ENCODE measurements at places on chromosomes 5 and 9. TPM values are rescaled to one million over a fixed set of nuclear protein-coding genes. Genes with fewer than 3 reads are reported as not detected.

The RLN2 gene
- not detected for total RNA-seq

The AIF1L gene
- 0.45 TPM for total RNA-seq

The CD14 gene
- total RNA-seq: 0.36 TPM

The IRX2 gene
- 0.90 TPM for total RNA-seq

The ANKRD34B gene
- total RNA-seq: not detected

DNA sequence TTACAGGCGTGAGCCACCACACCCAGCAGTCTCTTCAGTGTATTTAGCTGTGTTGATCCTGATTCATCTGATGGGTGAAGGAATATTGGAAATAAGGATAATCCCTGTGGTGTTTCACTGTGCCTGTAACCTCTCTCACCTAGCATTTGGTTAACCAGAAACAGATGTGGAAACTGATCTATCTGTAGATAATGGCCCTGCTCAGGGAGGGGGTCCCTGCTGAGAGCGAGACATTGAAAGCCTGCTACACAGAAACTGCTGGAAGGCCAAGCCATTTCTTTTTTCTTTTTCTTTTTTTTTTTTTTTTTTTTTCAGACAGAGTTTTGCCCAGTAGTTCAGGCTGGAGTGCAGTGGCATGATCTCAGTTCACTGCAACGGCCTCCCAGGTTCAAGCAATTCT is 28.4 kb downstream of the QRFP start:
- no peak for DNase-seq

GRCh38 chr9:21579247-21579671 is 97.1 kb upstream of the IFNE start:
- DNase-seq: peak; percentile 52

DNA sequence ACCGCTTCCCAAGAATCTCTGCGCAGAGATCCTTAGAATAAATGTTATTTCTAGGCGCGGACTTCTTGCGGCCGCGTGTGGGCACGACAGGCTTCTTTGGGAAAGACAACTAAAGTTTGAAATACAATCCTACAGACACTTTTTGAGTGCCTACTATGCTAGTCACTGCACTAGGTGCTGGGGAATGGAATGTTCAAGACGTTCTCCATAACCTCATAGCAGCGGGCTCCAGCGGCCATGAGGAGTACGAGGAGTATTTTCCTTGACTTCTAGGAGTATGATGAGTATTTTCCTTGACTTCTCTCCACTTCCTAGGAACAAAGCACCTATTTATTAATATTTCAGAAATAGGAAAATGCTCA is 636 bp upstream of the PWWP2A start:
- DNase-seq: no peak

DNA sequence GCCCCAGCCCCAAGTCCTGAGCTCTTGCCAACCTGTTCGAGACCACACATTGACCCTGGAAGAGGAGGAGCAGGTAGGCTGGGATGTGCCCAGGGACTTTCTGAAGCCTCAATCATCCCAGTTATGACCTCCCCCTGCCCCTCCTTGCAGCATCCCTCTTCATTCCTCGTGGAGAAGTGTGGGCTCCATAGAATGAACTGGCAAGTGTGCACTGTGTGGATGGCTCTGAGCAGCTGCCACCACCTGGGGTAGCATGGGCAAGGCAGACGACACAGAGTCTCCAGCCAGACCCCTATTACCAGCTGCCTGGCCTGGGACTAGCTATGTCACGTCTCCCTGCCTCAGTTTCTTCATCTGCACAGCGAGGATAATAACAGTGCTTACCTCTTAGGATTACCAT is 33.5 kb downstream of the GADD45G start:
- no peak for DNase-seq

DNA sequence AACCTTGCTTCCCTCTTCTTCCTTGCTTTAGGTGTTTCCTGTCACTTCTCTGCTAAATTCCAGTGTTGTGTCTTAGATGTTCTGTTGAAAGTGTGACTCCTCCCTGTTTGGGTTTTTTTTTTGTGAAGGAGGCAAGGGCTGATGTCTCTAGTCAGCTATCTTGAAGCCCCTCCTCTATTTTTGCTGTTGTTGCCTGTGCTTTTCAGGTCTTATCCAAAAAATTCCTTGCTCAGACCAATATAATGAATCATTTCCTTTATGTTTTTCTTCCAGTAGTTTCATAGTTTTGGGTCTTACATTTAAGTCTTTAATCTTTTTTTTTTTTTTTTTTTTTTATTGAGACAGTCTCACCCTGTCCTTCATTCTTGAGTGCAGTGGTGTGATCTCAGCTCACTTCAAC is 22.3 kb downstream of the RIC1 start:
- peak; percentile 37 for DNase-seq

- DNase-seq: no peak
Observed at GRCh38 chr5:113601423-113601822, 87.9 kb downstream of the YTHDC2 start.

DNA sequence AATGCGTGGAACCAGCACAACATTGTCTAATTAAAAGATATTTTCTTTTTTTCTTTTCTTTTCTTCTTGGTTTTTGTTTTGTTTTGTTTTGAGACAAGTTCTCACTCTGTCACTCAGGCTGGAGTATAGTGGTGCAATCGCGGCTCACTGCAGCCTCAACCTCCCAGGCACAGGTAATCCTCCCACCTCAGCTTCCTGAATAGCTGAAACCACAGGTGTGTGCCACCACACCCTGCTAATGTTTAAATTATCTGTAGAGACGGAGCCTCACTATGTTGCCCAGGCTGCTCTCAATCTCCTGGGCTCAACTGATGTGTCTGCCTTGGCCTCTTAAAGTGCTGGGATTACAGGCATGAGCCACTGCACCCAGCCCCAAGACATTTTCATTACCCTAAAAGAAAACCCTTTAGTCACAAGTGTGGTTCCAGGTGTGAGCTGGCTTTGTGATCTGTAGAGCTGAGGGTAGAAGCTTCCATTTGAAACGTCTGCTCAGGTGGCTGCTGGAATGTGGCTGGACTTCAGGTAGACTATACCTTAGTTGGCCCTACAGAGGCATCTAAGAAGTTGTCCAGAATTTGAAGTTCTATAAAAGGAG is 19.1 kb upstream of the NEK6 start:
- DNase-seq: no peak

- no peak for DNase-seq
Observed at GRCh38 chr5:40499007-40499406, 180.7 kb upstream of the PTGER4 start.

DNA sequence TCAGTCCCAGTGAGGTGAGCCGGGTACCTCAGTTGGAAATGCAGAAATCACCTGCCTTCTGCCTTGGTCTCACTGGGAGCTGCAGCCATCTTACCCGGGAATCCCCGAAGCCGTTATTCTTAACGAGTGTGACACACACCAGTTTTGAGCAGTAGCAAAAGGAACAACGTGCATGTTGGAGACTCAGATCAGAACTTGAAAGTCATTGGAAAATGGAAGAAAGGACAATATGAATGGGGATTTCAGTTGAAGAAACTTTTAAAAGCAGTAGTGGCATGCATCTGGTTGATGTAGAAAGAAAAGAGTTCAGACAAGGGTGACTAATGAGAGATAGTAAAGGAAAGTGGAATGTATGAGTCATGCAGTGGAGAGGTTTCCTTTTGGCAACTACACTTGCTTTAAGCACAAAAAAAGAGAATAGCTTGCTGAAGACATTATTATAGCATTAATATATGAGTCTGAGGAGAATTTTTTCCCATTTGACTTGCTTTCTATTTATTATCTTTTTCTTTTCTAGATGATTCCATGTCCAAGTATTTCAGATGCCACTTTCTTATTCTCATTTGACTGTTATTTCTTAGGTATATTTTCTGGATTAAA is 44.4 kb upstream of the ANKDD1B start:
- DNase-seq: peak; percentile 97

DNA sequence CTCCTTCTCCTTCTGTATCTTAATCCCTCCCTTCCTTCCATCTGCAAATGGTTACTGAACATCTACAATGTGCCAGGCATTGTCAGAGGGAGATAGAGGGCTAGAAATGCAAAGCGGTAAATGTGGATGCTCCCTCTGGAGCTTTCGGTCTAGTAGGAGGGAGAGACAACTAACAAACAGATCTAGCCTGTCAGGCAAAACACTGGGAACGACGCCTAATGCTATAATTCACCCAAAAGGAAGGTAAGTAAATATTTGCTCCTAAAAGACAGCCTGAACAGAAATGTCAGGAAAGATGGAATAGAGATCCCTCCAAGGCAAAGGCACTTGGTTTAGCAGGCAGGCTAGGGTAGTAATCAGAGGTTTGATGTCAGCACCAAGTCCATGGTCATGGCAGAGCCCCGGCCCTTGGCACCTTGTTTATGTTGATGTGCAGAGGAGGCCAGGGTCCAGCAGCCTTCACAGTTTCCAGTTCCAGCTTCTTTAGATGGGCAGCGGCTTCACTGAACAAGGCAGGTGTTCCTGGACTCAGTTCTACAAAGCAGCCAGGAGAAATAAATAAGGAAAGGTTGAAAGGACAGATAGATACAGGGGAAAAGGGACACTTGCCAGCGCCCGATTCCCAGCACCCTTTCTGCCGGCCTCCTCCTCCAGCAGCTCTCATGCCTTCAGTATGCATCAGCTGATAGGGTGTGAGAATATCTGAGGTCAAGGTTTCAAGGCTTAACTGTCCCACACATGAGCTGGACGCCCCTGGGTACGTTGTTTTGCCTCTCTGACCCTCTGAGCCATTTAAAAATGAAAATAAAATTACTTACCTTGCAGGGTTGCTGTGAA is 46.5 kb upstream of the FRRS1L start:
- DNase-seq: no peak

GRCh38 chr5:175466700-175467318 is 11.6 kb upstream of the SFXN1 start:
- DNase-seq: peak; percentile 74

GRCh38 chr5:112417931-112418658 is 982 bp downstream of the EPB41L4A start:
- DNase-seq: peak; percentile 15

- no peak for DNase-seq
Observed at GRCh38 chr5:140883927-140884697, 2.2 kb downstream of the PCDHA13 start.

DNA sequence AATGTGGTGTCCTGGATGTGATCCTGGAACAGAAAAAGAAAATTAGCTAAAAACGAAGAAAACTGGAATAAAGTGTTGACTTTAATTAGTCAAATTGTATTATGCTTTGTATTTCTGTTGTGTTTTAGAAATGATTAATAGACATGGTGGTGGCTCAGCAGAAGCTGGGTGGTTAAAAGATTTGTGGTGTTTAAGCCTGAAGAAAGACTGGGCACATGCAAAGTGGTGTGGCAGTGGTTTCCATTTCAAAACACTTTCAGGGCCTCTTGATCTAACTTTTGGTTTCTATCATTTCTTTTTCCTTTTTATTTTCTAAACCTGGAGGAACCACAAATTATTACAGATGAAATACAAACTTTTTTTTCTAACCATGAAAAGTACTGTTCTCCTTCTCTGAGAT is 44.1 kb downstream of the ADGRV1 start:
- DNase-seq: no peak

DNA sequence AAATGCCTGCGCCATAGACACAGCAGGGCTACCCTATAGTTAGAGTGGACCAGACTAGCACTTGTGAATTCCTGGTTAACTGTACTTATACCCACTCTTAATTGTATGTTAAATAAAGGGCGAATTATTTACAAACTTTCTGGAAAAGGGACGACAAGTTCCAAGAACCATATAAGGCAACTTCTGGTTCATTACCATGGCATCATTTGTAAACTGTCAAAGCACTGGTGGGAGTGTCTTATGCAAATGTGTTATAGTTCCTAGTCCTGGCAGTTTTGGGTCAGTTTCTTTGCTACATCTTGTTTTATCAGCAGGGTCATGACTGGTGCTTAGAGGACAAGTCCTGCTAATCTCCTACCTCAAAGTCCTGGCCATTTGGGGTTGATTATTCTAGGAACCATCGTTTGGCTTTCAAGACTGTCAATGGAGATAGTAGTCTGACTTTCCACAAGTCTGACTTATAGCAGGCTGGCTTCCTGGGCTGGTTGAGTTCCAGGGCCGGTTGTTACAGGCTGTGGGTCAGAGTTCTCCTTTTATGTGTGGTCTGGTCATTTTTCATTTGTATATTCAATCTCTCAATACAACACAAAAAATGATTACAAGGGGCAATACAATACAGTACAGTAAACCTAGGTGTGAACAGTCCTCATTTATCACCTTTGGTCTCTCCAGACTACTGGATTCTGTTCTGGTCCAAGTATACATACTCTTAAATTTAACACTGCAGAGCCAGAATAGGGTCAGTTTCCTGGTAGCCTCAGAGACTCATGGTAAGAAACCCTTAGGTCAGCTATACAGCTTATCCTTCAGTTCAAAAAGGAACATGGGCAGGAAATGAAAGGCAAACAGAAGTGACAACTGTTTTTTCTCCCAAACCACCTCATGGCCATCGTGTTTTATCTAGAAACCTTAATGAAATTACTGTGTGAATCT is 8.3 kb upstream of the CFAP95 start:
- no peak for DNase-seq

DNA sequence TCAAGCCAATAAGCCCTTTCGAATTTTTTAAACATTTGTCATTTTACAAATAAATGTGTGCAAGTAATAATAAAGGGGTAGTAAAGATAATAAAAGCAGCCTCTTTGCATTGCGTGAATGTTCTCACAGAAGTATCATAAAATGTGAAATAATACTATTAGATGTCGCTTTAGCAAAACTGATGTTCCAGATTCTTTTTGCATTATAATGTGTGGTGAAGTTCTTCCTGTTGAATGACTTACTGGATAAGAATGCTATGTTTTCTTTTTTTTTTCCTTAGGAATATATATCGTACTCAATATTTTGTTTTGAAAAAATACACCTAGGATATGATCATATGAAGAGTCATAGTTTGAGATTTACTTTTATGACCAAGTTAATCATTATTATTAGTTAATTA is 85.2 kb upstream of the CDH12 start:
- no peak for DNase-seq

DNA sequence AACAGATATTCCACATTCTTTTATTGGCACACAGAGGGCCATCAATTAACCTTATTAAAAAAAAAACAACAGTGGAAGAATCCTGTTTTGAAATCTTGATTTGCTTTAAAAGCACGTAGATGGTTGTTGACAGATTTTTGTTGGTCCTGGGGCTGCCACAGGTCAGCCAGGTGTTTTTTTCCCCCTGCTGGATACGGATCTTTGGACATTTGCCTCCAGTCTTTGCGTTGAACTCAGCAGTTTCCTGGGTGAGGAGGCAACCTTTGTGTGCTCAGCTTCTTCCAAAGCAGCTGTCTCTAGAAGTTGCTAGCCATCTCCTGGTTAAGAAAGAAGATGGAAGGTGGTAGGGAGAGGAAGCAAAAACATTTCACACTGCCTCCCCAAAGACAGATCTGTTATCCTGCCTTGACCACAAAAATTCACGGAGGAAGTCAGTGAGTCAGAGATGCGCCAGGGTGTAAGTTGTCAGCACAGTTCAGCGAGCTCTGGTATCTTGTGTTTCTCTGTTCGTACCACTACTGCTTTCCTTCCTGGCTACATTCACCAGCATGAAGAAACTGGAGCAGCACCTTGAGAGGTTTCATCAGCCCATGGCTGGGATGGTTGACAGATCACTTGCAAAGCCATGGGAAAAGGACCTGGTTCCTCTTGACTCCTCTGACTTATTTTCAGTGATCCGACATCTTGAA is 207.3 kb downstream of the ARHGAP26 start:
- DNase-seq: peak; percentile 71

Measured in fibroblast of the aortic adventitia (primary cell).